ENCODE measurements at places on chromosomes 16 and 17.
A peak's percentile ranks its signal among the peaks of the same experiment; 100 is the strongest.

DNA sequence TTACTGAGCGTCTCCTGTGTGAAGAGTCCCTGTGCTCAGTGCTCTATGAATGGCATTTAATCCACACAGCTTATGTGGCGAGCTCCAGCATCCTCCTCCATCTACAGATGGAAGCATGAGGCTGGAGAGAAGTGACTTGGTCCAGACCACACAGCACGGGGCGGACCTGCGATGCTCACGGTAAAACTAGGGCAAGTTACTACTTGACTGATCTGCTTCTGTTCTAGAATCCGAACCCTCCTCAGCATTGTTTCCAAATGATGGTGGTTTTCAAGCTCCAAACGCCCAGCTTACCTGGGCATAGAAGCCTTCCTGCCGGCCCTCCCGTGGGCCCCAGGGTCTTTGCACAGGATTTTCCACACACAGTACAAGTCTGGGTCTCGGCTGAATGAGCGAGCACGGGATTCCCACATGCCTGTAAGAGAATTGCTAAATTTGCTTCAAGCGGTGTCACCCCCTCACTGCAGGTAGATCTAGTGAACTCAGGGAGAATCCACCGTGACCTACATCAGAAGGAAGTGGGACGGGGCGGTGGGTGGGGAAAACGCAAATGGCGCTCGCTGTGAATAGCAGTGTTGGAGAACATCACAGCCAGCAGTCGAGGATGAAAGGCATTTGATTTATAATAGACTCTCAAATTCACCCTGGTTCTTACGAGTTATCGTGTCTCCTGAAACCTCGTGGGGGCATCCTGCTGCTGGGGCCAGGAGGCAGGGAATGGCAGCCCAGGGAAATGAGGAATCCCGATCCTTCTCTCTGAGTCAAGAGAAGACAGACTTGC is 101.1 kb downstream of the CMIP start:
- DNase-seq = no peak

- no peak for DNase-seq
These were observed 8.9 kb upstream of the HOXB2 start for GRCh38 chr17:48553826-48554225.

GRCh38 chr17:80831491-80831890 is 160.2 kb upstream of the CHMP6 start:
- DNase-seq = no peak

DNA sequence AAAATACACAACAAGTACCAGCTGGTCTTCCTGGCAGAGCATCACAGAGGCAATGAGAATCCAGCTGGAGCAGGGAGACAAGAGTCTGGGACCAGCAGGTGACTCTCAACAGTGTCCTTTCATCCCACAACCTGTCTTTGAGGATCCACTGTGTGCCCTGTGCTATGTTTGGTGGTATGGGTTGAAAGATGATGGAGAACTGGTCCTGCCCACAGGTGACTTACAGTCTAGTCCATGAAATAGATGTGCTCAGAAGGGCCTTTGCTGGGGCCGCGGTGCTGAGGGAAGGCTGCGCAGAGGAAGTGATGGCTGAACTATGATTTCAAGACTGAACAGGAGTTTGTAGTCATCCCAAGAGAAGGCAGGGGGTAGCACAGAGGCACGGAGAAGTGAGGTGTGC is 17.9 kb downstream of the WNT3 start:
- DNase-seq = no peak

DNA sequence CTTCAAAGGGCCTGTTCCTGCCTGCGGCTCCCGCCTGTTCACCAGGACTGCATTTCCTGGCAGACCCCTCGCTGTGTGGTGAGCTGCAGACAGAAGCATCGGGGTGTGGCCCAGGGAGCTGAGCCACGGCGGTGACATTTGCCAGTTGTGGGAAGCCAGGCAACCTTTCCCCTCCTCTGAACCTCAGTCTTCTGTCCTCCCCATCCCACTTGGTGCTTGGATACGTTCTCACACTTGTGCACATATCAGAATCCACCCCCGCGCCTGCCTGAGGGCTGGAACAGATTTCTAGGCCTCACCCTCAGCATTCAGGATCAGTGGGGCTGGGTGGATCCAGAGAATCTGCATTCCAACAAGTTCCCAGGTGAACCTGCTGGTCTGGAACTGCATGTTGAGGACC is 63.5 kb downstream of the CRISPLD2 start:
- DNase-seq = no peak

- DNase-seq = no peak
These were observed 14.7 kb downstream of the ST6GALNAC2 start for GRCh38 chr17:76570877-76571471.

GRCh38 chr16:70577256-70577698 is 53.7 kb downstream of the SF3B3 start:
- no peak for DNase-seq

- DNase-seq = no peak
These were observed 135.7 kb upstream of the FOXF1 start for GRCh38 chr16:86374603-86375130.

- no peak for DNase-seq
These were observed 23.6 kb upstream of the TRAP1 start for GRCh38 chr16:3740934-3741333.

DNA sequence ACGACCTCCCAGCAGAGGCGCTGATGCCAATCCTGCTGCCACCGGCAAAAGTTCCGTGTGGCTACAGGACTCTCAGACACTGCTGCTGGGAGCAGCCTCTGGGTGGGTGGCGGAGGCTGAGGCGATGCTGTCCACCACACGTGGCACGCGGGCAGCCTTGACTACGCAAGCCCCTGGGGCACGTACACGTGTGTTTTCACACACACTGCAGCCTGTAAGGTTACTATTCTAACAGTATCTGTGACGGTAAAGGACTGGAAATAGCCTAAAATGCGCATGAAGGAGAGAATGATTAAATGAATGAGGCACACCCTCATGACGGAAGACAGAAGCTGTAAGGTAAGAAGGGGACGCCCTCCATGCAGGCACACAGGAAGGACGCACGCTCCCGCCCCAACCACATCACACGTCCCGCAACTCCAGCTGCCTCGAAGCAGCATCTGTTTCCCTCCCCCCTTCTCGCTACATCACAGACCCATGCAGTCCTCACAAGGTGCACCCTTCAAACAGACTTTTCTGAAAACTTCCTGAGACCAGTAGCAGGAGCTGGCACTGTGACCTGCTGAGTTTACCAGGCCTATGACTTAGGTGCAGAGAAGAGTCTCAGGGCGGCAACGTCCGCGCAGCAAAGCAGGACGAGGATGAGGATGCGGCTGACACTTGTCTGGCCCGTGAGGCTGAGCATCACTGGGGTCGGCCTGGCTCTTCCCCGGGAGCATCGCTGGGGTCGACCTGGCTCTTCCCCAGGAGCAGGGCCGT is 28.7 kb upstream of the FASN start:
- DNase-seq = no peak

DNA sequence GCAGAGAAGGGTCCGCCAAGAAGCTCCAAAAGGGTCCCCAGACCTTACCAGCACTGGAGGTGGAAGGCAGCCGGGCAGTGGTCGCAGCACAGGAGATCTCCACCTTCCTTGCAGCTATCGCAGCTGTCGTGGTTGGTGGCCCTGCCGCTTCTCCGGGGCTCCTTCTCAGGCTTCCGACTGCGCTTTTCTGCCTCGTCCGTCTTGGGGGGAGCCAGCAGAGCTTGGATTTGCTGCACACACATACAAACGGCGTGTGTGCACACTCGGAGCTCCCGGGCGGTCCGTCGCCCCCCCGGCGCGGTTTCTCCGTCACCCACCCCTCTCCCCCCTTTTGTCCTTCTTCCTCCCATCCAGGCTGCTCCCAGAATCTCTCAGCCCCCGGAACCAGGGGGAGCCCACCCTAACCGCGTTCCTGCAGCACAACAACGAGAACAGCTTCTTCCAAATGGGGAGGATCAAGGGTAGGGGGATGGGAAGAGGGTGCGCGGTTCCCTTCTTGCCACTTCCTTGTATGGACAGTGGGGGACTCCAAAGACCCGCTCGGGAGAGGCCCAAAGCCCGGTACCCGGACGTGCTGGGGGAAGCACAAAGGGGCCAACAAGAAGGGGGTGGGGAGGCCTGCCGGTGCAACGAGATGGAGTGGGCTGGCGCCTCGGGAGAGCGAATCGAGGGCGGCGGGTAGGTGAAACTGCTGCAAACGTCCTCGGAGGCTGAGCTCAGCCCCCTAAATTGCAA is 1.1 kb downstream of the PHF12 start:
- DNase-seq = peak; percentile 10

- DNase-seq = no peak
These were observed 7.3 kb upstream of the MC1R start for GRCh38 chr16:89911375-89911774.

Measured in DMS 273 treated with DMSO at 0.1 percent for 48 hours (cell line).